Fibroblast of skin of abdomen (primary cell): ENCODE measurements at places on chromosomes 11 and 22.
A peak's percentile ranks its signal among the peaks of the same experiment; 100 is the strongest.

GRCh38 chr22:50313600-50313999, 6.2 kb upstream of the PLXNB2 start:
- DNase-seq, result no peak

DNA sequence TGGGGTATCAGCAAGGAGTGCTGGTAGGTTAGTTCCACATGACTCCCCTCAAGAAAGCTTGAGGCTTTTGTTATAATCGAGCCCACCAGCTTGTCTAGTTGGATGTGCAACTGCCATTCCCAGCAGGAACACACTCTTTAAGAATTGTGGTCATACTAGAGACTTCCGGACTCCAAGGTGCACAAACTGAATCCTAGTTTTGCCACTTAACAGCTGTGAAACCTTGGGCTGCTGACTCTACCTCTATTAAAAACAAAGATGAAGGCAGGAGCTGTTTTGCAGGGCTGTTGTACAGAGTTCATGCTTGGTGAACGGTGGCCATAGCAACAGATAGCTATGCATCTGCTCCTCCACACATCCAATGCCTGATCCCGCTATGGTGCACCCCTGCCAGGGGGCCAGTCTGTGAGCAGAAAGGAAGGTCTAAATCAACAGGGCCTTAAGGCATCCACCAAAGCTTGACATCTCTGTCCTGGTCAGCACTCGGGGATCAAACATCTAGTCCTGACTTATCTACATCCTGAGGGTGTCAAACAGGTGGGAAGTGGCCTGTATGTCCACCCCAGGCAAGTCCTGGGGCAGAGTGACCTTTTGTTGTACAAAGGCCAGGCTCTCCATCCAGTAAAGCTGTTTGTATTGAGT, 36.4 kb downstream of the DKK3 start:
- no peak for DNase-seq

- DNase-seq, result peak; percentile 67
These were observed 32.4 kb downstream of the NF2 start for GRCh38 chr22:29635734-29636357.

- no peak for DNase-seq
These were observed 31.9 kb upstream of the TUB start for GRCh38 chr11:8049084-8049483.

GRCh38 chr11:30488304-30488998, 97.7 kb downstream of the MPPED2 start:
- peak; percentile 66 for DNase-seq

- DNase-seq, result no peak
These were observed 9.7 kb upstream of the LRRC10B start for GRCh38 chr11:61498767-61499341.

DNA sequence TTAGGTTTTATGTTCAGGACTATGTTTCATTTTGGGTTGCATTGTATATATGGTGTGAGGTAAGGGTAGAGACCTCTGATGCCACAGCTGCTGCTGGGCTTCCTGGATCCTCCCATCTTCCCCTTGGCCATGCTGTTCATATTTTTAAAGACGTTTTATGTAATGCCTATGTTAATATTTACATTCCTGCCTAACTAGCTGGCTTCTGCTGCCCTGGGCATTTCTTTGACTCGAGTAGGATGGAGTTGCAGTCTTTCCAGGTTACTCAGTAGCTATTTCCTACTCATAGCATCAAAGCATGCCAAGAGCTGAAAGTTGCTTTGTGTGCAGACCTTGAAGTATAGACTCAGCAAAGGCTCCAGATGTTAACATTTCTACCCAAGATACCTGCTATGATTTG, 220.5 kb upstream of the CADM1 start:
- DNase-seq, result peak; percentile 70

- no peak for DNase-seq
These were observed 95.4 kb downstream of the MYO18B start for GRCh38 chr22:25837288-25837900.

- DNase-seq, result no peak
These were observed 7.3 kb downstream of the APOBEC3B start for GRCh38 chr22:38989466-38989865.

DNA sequence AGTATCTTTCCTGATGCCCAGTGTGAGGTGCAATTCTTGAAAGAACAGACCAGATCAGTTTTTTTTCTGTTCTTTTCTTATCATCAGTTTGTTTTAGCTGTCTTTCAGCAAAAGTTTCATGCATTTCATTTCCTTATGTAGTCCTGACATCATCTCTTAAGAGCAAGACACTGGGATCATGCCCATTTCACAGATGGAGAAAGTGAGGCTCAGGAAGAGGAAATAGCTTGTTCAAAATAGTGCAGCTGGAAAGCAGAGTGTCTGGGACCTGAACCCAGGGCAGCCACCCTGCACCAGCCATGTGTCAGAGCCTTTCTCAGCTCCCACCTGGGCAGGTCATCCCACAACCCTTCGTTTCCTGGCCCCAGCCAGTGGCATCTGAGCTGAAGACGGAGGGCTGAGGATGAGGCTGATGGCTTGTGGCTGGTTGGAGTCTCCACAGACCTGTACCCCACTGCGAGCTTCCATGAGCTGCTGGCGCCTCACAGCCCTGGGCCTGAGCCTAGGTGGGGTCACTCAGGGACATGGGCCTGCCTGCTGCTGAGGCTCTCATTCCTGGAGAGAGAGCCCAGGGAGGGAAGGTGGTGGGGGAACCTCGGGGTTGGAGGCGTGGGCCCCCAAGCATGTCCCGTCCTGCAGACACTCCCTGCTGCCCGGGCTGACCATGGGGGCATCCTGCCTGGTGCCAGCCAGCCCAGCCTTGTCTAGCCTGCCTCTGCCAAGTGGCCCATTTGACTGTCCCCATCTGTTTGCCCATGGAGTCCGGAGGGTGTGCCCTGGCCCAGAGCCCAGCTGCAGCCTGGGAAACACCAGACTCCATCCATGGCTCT, 61.8 kb downstream of the SMIM38 start:
- DNase-seq, result no peak
